T47D (cell line): ENCODE measurements at places on chromosomes 4 and X.

DNA sequence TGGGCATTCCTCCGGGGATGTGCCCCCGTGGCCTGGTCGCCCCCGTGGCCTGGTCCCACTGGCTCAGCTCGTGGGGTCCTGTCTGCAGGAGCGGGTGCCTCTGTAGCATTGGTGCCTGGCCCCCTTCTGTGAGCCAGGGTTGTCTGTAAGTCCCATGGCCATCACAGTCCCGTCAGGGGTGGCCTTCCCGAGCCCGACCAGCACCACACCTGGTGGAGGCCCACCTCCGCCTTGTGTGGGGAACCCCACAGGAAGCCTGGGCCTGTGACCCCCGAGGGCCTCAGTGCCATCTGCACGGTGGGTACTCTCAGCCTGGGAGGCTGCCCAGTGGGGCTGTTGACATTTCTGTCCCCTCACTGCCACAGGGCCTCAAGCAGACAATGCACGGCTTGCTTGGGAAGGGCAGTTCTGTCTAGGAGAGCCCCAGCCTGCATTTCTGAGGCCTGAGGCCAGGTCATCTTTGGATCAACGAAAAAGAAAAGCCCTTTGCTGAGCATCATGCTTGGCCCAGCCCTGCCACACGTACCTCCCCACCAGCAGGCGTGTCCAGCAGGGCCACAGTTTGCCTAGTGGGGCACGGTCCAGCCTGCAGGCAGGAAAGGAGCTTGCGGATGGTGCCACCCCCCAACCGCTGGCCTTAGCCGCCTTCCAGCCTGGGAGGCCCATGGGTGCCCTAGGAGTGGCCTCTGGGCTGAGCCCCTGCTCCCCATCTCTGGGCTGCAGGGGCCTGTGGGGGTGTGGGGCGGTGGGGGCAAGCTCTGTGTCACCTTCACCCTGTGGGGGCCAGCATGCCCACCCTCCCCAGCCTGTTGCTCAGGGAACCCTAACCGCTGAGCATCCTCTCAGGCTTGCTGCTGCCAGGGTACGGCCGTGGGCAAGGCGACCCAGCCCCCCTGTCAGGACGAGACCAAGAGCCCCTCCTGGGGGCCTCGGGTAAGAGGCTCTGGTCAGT lies 23.2 kb downstream of the NKX1-1 start:
- no peak for DNase-seq

DNA sequence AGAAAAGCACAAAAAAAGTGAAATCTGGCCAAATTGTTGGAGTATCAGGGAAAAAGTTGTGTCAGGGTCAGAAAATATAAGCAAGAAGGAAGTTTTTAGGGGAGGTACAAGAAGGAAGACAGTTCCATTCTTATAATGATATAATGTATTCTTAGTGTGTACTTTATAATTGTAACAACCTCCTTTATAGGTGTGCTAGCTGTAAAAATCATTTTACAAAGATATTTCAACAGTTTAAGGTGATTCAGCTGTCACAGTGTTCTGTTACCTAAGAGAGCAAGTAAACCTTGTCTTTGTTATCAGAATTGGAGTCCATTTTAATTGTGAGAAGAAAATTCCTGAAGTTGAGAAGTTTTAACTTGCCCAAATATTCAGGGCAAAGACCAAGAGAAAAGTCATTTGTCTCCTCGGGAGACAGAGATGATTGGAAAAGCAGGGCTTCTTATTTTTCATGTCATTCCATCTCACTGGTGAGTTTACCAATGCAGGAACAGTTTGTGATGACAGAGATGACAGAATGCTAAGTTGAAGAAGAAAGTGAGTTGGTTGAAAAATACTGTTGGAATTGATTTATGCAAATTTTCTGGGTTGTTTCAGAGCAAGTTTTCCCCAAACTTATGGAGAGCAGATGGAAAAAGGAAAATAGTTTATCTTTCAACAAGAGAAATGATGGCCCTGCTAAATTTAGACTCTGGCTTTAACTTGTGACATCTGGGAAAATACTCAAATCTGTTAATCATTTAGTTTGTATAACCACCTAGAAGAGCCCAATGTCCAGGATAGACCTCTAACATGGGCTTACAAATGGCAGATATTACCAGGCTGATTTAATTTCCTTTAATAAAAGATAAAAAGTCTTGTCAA lies 14.8 kb downstream of the INTS6L start:
- DNase-seq: no peak

DNA sequence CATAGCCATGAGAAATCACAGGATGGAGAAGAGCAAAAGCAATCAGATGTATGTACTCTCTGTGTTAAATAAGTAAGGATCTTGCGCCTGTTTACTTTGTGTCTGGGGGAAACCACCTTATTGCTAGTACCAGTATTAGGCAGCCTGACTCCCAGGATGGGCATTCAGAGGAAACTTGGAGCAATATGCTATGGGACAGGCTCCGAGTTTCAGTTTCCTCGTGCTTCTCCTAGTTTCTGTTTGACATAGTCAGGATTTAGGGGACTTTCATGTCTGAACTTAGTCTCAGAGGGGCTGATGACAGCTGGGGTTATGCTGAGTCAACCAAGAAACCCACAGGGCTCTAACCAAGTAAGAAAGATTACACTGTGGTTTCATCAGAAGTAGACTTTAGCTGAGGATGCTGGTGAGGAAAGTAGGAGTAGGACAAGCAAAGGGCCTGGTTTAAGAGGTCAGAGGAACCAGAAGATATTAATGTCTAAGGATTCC lies 13.5 kb downstream of the NSUN7 start:
- no peak for DNase-seq

- DNase-seq: no peak
Observed at GRCh38 chr4:86935853-86936733, 1.3 kb downstream of the AFF1 start.

DNA sequence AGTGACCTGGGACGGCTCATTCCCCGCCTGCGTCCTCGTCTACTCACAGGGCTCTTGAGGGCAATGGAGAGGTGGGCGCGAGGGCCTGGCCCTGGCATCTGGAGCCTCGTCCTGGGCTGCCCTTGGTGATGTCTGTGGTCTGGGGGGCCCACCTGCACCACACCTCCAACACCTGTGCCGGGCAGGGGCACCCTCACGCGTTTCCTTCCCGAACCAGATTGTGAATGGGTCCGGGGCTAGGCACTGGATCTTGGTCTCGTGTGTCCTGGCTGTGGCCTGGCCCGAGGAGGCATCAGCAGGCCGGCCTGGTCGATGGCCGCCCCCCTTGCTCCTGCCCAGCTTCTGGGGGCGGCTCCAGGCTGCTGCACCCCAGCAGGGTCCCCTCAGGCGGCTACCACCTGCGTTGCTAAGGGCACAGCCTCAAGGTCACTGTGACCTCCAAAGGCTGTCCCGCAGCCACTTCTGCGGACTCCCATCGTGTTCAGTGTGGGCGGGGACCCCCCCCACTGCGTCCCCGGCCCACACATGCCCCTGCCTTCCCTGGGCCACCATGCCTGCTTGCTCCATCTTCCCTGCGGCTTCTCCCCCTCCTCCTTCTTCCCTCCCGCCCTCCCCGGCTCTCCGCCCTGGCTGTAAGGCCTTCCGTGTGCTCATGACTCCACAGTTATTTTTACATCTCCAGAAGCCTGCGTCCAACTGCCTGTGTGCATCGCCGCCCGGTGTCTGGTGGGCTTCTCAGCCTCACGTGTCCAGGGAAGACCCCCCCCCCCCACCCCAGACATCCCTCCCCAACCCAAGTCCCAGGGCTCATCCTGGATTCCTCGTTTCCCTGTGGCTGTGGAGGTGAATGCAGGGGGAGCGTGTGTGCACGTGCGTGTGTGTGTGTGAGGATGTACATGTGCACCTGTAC lies 3.8 kb downstream of the DOK7 start:
- no peak for DNase-seq

DNA sequence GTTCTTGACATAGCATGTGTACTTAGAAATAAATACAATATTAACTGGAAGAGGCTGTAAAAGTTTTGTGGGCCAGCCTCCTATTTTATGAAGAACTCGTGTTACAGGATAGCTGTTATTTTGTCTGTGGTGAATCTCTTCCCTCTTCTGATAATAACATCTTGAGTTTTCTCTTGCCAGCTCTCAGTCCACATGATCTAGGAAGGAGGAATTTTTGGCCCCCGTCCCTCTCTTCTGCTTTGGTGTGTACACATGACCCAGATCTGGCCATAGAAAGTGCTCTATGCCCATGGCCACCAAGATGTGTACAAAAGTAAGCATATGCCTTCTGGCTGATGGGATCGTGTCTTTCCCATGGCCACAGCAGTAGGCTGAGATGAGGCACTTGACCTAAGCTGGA lies 108.0 kb upstream of the LEF1 start:
- DNase-seq: no peak

DNA sequence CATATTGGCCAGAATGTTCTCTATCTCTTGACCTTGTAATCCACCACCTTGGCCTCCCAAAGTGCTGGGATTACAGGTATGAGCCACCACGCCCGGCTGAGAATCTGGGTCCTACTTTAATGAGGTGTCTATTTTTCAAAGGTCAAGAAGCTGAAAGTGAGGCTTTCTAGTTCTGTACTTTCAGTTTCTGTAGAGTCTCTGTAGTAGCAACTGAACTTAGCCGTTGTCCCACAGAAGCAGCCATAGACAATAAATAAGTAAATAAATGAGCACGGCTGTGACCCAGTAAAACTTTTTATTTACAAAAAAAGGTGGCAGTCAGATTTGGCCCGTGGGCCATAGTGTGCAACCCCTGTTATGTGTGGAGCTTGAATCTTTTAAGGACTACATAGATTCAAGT lies 92.0 kb downstream of the FNIP2 start:
- no peak for DNase-seq

DNA sequence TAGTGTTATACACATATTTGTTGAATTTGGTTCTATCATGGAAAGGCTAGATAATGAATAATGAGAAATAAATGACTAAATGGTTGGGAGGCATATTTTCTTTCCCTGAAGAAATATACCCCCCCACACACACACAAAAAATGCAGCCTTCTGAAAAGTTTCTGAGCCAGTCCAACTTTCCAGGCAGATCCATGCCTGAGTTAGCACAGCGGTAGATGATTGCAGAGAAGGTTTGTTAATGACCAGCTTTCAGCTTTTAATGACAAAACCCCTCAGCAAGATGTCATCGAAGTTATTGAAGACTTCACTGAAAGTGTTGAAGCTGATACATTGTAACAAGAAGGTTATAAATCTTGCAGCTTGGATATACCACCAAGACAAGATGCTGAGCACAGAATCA lies 61.4 kb downstream of the GBA3 start:
- no peak for DNase-seq

GRCh38 chr4:183380901-183381300 lies 58.7 kb upstream of the CLDN24 start:
- DNase-seq: no peak

DNA sequence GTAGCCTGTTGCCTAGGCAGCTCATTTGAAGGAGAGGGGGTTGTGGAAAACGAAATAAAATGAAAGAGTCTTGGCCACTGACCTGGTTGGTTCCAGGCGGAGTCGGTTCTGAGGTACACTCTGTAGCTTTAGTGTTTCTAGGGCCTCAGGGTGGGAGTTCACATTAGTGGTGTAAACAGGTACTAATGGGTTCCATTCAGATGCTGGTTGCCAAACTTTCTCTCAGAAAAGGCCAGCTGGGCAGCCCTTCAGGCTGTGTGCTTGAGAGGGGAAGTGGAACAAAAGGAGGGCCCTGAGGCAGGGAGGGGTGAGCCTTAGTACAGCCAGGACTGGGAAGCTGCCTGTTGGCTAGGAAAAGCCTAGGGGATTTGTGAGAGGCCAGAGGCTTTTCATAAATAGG lies 24.8 kb downstream of the NHSL2 start:
- DNase-seq: no peak

GRCh38 chrX:13046141-13046855 lies 1.9 kb upstream of the FAM9C start:
- no peak for DNase-seq

GRCh38 chr4:173855015-173855414 lies 325.0 kb upstream of the HAND2 start:
- no peak for DNase-seq

- DNase-seq: no peak
Observed at GRCh38 chr4:108449129-108449528, 171.2 kb upstream of the RPL34 start.

GRCh38 chrX:154029439-154029838 lies 9.7 kb upstream of the IRAK1 start:
- no peak for DNase-seq

DNA sequence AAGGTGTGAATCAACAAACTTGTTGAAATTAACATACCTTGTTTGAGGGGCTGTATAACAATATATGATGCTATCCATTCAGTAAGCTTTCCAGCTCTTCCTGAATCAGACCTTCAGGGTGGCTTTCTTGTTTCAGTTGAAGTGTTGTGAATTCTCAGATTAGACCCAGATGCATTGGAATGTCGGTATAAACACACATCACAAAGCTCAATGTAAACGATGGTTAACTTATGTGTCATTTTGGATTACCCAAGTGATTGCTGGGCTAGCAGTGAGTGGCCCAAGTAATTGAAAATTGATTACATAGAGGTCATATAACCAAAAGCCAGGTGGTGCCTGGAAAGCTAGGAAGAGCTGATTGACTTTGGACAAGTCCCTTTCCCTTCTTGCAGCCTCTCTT lies 115.0 kb downstream of the SHROOM4 start:
- no peak for DNase-seq

GRCh38 chr4:41572516-41572915 lies 34.6 kb downstream of the LIMCH1 start:
- DNase-seq: no peak

DNA sequence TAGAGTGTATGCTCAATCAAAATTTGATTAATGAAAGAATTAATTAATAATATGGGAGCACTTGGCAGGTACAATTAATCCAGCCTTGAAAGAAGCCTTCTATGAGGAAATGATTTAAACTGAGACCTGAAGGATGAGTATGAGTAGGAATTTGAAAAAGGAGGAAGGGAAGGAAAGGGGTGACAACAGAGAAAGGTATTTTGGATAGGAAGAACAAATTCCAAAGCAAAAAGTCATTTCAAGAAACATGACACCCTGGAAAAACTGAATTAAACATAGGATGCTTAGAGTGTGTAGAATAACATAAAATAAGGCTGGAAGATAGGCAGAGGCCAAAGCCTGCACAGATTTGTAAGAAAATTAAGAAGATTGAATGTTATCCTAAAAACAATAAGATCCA lies 29.6 kb downstream of the PHOX2B start:
- DNase-seq: no peak

DNA sequence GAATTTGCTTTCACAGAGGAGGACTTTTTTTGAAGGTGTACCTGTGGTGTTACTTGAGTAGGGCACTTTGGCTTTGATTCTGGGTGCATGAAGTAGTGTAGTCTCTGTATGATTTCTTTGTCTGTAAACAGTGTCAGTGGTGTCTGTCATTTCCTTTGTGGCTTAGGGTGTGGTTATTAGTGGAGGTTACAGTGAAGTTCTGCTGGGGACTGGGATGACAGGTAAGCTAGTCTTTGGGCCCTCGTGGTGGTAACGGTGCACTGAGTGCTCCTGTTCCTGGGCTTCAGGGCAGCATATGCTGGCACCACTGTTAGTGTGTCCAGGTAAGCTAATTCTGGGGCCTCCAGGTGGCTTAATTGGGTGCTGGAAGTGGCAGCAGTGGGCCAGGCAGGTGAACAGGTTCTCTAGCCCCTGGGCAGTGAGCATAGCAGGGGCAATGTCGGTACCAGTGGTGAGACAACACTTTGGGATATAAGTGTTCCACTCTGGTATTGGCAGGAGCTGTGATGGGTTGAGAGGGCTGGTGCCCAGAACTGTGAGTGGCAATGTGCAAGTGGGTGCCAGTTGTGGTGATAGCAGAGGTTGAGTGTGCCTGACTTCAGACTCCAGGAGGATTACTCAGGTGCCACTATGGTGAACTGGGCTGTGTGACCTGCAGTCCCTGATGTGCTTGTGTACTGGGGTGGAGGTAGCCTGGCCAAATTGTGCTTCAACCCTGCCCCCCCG lies 26.0 kb upstream of the VSIG1 start:
- DNase-seq: no peak

- DNase-seq: no peak
Observed at GRCh38 chr4:149248191-149248764, 567.4 kb downstream of the IQCM start.

- no peak for DNase-seq
Observed at GRCh38 chr4:142781114-142781513, 65.0 kb downstream of the INPP4B start.
